ENCODE measurements at places on chromosomes 2 and 18.

DNA sequence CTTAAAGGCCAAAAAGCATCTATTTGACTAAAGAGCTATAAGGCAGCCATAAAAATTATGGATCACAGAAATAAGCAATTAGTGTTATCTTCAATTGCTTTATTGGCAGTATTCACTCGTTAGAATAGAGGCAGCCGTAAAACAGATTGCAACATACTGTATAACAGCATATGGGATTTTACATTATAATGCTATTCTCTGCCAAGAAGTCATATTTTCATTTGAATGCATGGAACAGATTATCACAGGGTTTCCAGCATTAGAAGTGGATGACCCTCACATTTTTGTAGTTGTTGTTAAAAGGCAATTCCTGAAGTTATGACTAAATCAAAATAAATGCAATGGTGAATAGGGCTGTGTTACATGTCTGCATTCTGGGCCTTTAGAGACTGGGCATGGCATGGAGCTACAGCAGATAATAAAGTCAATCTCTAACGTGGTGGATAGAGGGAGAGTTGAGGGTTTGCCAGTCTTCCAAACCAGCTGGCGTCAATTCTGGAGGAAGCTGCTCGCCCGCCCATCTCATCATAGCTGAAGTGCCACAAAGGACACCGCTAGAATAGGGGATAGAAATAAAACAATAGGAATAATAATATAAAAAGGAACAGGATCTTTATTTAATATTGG is 155.4 kb upstream of the VRK2 start:
- DNase-seq: no peak

DNA sequence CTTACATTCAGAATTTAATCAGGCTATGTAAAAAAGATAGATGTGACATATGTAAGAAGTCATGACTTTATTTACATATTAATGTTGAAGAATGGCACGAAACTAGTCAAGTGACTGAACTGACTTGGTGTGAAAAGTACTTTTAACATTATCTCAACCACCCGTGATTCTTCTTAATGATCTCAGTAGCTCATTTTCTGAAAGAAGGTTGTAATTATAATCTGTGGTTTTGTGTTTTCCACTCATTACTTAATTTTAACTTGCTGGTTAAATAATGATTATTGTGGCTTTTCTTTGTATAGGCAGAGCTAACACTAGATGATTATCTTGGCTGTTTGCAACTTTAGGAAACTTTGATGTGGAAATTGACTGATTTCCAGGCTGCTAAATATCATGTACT is 18.5 kb downstream of the KCNJ13 start:
- DNase-seq: no peak

DNA sequence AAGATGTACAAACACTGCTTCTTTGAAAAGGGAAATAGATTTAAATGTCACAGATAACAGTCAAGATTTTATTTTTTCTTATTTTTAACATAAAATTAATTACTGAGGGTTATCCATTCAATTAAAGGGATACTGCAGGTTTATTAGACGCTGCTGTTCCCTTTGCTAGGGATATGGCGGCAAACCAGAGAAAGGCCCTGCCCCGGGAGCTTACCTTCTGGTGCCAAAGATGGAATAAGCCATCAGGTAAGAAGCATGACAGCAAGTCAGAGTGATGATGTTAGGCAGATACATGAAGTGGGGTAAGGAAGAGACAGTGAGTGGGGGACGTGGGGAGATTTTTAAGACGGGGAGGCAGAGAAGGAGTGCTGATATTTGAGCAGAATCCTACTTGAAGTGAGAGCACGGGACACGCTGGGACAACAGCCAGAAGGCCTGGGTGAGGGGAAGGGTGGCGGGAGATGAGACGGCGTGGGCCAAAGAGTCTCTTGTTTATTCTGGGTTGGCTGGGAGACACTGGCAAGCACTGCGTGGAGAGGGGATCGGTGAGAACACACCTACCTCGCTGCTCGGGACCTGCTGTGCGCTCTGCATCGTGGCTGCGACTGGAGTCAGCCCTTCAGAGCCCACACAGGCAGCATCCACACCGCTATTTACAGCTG is 250.5 kb upstream of the TMEM200C start:
- no peak for DNase-seq

- DNase-seq: no peak
Measured at GRCh38 chr2:12504443-12504842, 212.3 kb upstream of the TRIB2 start.

GRCh38 chr18:7608781-7609201 is 41.7 kb downstream of the PTPRM start:
- DNase-seq: no peak

- no peak for DNase-seq
Measured at GRCh38 chr2:218984239-218985020, 554 bp downstream of the FEV start.

DNA sequence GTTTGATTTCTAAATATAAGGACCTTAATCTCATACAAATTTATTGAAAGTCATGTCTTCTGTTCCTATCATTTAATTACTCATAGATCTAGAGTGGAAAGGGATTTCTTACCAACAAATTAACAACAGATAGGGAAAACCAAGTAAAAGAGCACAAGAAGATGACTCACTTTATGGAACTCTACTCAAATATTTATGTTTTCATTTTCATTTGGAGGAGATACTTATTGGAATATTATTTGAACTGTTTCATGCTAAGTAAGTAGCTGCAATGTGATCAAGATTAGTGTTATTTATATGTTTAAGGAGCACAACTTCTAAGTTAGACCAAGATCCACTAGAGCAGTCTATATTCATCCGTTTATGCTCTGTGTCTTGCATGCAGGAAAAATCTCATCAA is 1.3 kb downstream of the NT5C1B start:
- no peak for DNase-seq

- DNase-seq: no peak
Measured at GRCh38 chr2:45448217-45448616, 162.8 kb downstream of the SRBD1 start.

DNA sequence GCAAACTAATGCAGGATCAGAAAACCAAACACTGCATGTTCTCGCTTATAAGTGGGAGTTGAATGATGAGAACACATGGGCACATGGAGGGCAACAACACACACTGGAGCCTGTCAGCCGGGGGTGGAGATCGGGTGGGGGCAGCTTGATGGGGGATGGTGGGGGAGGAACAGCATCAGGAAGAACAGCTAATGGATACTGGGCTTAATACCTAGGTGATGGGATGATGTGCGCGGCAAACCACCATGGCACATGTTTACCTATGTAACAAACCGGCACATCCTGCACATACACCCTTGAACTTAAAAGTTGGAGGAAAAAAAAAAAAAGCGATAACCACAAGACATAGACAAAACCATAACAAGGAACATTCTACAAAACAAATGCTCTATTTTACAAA is 10.4 kb downstream of the CHMP3 start:
- no peak for DNase-seq
